ENCODE measurements at places on chromosomes 5 and 9. TPM values are rescaled to one million over a fixed set of nuclear protein-coding genes. Genes with fewer than 3 reads are reported as not detected.

GRCh38 chr5:74903165-74903787 is 37.1 kb upstream of the FAM169A start:
- no peak for DNase-seq

DNA sequence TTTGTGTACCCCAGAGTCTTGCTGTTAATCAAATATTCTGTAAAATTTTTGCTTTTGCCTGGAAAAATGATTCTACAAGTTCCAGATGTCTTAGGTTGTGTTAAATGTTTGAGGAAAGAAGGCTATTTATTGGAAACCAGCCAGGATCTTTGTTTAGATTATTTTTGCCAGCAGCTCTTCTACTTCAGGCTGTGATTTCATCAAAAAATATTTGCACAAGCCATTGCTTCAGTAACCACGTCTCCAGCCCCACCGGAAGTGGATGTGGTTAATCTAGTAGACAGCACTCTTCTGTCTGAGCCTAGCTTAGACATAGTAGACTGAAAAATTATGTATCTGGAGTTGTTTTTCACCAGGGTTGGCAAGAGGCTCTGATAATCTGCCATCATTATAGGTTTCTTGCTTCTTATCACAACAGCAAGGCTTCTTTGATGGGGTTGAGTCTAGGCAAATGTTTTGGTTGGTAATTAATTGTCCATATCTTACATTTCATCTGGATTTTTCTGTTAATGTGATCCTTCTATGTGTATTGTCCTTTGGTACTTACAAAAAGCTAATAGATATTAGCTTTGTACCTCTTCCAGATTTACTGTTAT is 17.1 kb downstream of the KCTD16 start:
- no peak for DNase-seq

- no peak for DNase-seq
Measured at GRCh38 chr9:134054891-134055811, 12.7 kb downstream of the BRD3 start.

DNA sequence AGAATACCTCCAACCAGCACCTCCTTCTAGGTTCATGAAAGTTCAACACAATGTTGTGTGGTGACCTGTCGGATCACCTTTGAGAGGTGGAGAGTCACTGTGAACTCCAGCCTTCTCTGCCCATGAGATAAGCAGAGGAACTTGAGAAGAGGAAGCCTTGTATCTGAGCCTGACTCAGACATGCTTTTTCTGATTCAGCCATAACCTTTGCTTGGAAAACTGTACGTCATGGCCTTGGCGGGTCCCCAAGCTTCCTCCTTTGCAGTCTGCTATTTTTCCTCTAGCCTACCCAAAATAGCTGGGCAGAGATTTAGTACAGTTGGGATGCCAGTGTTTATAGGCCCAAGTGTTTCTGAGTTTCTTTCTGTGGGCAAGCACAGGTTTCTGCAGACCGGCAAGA is 274.7 kb downstream of the CETN3 start:
- no peak for DNase-seq

Gene INSL6
- not detected for total RNA-seq

- DNase-seq, result no peak
Measured at GRCh38 chr9:9352877-9353481, 1259.8 kb downstream of the PTPRD start.

GRCh38 chr5:151005950-151006576 is 14.3 kb upstream of the GPX3 start:
- DNase-seq, result no peak

GRCh38 chr5:84535281-84535680 is 150.6 kb upstream of the EDIL3 start:
- no peak for DNase-seq

Gene CHMP5
- 51.4 TPM for total RNA-seq
